Inflammatory macrophage treated with lipopolysaccharide for 1 hour (primary cell): ENCODE measurements at places on chromosomes 5 and 9.
A peak's percentile ranks its signal among the peaks of the same experiment; 100 is the strongest.

GRCh38 chr5:179509239-179509638 is 41.1 kb upstream of the RUFY1 start:
- no peak for DNase-seq

- no peak for DNase-seq
Measured at GRCh38 chr9:129611307-129611800, 9.5 kb downstream of the C9orf50 start.

DNA sequence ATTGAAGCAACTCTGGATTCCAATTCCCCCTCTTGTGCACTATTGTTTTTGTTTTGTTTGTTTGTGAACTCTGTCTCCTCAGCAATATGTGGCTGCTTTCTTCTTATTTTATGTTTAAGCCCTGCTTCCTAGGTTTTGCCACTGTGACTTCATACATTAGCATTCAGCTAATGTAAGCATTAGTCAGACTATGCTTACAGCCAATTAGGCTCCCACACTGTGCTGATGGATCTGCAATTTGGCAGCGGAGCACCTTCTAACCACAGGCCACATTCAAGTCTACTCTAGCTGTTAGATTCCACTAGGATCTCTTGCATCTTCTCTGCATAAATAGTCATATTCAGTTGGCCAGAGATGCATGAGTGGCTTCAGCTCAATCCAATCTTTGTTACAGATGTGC is 9.6 kb upstream of the BICD2 start:
- no peak for DNase-seq

GRCh38 chr5:104452550-104452949 is 890.0 kb upstream of the NUDT12 start:
- DNase-seq, result no peak

- DNase-seq, result peak; percentile 56
Measured at GRCh38 chr9:121455527-121456239, 44.0 kb downstream of the GGTA1 start.

DNA sequence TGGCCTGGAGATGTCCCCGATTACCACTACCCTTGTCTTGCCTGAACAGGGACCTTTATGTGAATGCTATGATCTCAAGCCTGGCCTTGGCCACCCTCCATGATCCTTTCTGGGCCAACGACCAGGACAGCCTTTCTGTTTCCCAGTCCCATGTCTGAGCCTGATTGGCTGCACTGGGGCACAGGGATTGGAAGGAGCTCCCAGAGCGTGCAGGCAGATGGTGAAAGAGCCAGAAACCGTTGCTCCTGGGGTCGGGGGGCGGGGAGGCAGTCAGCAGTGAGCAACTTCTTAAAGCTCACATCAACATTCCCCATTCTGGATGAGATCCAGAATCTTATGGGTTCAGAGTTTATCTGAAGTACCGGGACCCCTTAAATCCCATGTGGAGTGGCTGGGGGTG is 84.4 kb downstream of the INSYN2B start:
- no peak for DNase-seq

GRCh38 chr9:93059011-93059714 is 662 bp downstream of the SUSD3 start:
- peak; percentile 38 for DNase-seq

- DNase-seq, result no peak
Measured at GRCh38 chr5:490116-491106, 33.8 kb downstream of the SLC9A3 start.

- DNase-seq, result no peak
Measured at GRCh38 chr9:8782237-8782636, 982.7 kb upstream of the DMAC1 start.

DNA sequence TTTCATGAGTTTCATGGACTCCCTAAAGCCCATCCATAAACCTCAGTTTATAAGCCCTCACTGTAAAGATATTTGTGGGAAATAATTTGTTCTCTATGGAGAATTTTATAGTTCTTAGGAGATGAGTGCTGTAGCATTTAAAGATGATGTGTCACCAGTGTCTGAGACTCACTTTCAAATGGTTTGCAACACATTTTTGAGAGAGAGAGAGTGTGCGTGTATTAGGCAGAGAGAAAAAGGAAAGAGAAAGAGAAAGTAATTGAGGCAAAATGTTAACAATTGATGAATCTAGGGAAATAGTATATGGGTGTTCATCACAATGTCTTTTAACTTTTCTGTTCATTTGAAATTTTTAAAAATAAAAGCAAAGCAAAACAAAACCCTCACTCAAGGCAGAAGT is 479.0 kb downstream of the ZSWIM6 start:
- peak; percentile 0 for DNase-seq

DNA sequence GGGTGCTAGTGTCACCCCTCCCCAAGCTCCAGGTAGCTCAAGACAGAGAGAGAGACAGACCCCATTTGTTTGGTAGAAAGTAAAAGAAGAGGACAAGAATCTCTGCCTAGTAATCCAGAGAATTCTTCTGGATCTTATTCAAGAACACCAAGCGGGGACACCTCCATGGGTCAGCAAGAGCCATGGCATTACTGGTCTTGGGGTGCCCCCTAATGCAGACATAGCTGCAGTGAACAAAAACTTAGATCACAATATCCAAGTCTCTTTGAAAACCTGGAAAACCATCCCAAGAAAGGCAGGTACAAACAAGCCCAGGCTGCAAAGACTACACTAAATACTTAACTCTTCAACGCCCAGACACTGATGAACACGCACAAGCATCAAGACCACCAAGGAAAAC is 29.9 kb upstream of the PDE4D start:
- DNase-seq, result no peak

DNA sequence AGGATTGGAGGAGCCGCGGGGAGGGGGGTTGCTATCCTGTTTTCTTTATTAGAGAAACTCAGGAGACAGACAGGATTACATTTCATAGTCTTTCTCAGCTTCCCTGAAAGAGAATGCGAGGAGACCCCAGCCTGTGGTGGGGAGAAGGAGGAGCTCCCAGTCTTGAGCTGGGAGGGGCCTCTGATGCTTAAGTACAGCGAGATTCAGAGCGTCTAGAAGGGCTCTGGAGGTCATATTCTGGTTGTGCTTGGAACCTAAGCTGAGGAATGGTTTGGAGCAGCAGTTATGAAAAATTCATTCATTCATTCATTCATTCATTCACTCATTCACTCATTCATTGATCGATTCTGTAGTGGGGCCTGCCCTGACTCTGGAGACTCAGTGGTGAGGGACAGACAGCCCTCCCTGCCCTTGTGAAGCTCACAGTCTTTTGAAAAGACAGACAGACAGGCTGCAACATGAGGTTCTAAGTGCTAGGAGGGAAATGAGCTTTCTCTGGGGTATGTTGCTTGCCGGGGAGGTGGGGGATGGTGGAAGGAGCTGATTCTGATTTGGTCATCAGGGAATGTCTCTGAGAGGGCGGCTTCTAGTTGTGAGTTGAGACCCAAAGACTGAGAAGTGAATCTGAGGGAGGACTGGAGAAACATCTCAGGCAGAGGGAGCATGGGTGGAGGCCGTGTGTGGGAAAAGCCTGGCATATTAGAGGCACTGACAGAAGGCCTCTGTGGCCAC is 2.5 kb upstream of the SPRY4 start:
- no peak for DNase-seq

GRCh38 chr9:134597957-134598883 is 43.4 kb upstream of the COL5A1 start:
- DNase-seq, result no peak

GRCh38 chr5:168941901-168942300 is 359.0 kb downstream of the SLIT3 start:
- DNase-seq, result no peak

DNA sequence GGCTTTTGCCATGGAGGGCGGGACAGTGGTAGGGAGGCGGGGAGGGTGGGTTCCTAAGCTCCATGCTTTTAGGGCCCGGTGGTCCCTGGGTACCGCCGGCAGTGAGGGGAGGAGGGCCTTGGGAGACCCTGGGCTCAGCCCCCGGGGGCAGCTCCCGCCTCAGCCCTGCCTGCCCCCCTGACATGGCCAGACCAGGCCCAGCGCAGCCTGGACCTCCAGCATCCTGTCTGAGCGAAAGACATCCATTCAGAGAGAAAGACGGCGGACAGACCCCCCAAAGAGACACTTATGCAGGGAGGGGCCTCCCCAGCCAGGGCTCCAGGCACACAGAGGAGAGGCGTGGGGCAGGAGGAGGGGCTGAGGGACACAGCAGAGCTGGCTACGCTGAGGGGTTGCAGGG is 45.3 kb downstream of the KCNT1 start:
- DNase-seq, result no peak

DNA sequence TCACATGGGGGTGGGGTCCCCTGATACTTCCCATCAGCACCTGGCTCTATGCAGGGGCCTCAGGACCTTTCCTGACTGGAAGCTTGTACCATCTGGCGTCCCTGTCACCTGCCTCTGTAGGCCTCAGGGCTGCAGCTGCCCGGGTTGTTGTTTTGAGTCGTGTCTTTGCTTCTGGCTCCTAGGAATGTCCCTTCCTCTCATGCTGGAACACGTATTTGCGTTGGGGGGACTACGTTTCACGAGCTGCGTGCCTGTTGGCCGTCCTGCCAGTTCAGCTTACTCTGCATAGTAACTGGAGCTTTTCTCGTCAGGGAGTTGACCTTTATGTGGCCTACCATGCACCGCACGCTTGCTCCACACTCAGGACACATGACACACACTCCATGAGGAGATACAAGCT is 54.9 kb upstream of the IRX4 start:
- no peak for DNase-seq

DNA sequence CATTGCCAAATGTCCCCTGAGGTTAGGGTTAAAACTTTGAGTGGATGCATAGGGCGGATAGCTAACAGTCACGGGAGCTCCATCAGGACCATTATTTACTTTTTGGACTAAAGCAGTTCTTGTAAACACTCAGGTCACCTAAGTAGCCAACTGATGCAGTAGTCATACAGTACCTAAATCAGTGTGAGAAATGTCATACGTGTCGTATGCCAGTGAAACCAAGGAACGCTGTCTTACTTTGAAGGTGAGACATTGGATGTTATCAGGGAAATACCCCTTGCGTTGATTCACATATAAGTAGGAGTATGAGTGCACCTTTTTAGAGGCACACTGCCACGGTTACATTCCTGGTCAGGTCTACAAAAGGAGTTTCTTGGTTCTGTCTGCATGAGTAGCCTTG is 101.9 kb downstream of the LNPEP start:
- no peak for DNase-seq

DNA sequence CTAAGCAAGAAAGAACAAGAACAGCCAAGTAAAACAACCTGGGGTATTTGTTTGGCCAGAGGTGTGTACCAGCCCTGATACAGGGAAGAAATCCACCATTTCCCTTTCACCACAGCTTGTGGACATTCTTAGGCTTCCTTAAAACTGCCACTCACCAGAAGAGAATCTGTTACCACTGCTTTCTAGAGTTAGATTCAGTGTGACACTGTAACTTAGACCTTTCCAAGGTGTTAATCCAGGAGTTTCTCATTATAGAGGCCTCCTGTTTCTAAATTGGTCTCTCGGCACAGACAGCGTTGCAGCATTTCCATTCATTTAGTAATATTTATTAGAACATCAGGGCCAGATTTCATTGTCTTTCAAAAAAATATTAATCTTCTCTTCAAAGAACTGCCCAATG is 55.0 kb downstream of the NIPAL4 start:
- DNase-seq, result no peak

GRCh38 chr9:100193078-100193477 is 94.0 kb downstream of the INVS start:
- DNase-seq, result no peak

DNA sequence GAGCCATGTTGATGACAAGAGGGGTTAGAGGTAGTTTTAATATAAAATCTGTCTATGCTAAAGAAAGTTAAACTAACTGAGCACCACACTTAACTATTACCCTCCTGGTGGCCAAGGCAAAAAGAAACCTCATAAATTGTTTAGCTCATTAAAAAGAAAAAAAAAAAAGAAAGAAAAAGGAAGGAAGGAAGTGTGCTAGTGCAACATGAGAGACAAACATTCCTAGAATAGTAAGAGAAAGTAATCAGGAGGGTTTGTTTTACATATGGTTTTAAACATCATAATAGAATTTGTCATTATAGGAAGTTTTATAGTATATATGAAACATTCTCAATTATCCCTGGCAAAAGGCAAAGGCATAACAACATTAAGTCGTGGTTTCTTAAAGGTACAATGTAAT is 152.3 kb downstream of the SNX18 start:
- no peak for DNase-seq

DNA sequence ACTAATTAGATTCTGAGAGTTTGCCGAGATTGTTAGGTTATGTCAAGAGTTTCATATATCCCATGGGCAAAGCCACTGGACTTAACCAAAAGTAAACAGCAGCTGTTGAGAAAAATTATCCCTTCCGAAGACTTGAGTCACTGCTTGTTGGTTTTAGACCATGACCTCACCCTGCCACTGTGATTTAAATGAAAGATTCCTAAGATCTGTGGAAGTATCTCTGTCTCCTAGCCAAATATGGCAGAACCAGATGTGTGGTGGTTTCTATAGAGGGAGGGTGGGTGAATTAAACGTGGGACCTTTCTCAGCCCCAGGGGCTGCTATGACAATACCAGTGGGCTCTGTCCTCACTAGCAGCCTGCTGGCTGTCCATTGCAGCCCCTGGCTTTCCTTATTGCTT is 19.3 kb downstream of the DMRT3 start:
- DNase-seq, result no peak

DNA sequence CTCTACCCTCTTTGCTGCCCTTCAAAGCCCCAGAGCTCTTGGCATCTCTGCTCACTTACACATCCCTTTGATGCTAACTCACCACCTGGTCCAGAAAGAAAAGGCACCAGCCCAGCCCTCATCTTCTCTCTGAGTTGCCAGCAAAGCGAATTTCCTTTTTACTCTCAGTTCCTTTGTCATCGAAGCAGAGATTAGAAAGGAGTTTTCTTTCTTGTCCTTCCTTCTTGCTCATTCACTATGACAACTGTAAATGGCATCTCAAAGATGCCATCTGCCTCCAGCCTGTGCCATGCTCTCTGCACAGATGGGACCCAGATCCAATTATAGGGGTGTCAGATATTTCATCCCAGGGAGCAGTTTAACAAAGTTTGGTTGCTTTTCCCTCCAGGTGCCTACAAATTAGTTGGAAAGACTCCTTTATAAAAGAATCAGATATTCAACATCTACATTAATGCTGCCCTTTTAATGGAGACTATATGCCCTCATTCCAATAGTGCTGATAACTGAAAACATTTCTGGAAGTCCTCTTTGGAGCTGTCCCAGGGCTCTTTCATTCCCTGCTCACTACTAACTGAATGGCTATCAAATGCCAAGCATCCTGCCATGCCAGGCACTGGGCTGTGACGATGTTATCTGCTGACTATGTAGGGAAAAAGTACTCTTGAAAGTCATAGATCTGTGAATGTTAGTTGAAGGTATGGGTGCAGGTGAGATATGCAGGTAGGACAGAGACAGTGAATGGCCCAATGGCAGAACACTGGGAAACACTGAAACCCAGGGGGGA is 58.9 kb downstream of the SUSD1 start:
- DNase-seq, result no peak

- DNase-seq, result no peak
Measured at GRCh38 chr5:16815432-16815831, 120.7 kb downstream of the MYO10 start.

- no peak for DNase-seq
Measured at GRCh38 chr5:93611273-93611975, 28.4 kb downstream of the NR2F1 start.

DNA sequence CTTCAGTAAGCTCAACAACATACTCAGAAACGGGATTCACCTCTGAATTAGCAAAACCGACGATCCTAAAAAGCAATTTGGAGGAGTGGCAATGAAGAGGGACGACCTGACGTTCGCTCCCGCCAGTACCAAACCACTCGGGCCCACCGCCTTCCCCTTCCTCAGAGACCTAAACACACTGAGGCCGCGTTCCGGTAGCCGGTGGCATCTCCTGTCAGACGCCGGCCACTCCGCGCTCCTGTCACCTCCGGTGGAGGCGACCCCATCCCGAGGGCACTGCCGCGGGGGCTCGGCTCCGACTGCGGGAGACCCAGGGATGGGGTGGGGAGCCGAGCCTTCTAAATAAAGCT is 617 bp downstream of the PPP6C start:
- DNase-seq, result peak; percentile 20
